ENCODE measurements at places on chromosomes 2 and 18.

- peak; percentile 47 for DNase-seq
These were observed 100.5 kb downstream of the CAPN13 start for GRCh38 chr2:30706534-30707303.

DNA sequence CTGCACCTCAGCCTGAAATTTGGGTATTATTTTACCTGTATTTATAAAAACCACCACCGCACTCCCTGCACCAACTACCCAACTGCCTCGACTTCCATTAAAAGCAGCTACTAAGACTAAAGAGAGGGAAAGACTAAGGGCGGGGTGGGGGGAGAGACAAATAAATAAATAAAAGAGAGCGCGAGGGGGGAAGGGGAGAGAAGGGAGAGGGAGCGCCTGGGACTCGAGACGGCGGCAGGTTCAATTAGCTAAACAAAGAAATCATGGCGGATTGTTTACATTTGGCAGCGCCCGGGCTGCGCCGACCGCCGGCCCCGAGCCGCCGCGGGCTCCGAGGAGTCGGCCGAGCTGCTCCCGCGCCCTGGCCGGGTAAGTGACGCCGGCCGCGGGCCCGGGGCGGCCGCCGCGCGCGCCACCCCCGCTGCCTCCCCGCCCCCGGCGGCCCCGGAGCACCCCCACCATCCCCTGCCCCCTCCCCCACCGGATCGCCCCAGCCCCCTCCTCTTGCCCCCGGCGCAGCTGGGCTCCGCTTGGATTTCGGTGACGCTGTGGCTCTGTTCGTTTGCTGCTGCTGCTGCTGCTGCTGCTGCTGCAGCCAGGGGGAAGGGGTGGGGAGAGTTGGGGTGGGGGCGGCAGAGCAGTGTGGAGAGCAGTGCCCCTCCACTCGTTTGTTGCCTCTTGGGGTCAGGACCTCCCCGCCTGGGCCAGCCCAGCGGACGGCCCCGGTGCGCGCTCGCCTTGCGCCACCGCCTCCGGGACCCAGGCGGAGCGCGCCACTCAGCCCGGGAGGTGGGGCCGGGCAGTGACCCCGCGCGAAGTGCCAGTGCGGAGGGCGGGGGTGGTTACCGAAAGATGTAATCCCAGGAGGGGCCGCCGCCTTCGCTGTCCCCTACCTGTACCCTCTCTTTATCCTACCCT is 187.2 kb upstream of the FANCL start:
- peak; percentile 35 for DNase-seq

GRCh38 chr18:46720092-46720491 is 36.8 kb downstream of the ST8SIA5 start:
- DNase-seq: no peak

GRCh38 chr2:239883326-239884050 is 141.7 kb downstream of the NDUFA10 start:
- no peak for DNase-seq

DNA sequence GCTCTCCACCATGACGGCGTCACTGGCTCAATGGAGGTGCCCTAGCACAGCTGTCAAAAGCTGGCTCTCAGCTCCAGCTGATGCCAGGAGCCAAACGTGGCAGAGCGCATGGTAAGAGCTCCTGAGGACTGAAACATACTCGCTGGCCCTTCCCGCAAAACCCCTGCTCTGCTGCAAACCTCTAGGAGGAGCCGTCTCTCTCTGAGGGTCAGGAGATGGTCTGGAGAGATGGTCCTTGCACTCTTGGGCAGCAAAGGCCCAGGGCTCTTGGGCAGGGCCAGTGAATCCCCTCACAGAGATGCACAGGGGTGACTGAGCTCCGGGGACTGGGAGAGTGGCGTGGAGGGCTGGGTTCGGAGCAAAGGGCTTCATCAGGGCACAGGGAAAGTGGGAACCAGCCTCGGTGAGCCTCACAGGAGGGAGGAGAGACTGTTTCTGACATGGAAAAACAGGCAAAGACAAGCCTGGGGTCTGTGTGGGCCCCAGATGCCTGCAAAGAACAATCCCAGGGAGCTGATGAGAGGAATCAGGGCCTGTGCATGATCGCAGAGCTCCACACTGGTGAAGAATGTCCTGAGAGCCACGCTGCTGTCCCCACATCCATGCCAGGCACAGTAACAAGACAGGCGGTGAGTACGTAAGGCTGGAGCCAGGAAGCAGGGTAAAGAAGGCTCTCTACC is 17.2 kb downstream of the SNORC start:
- no peak for DNase-seq

- no peak for DNase-seq
These were observed 82.8 kb upstream of the DNMT3A start for GRCh38 chr2:25424426-25425028.

DNA sequence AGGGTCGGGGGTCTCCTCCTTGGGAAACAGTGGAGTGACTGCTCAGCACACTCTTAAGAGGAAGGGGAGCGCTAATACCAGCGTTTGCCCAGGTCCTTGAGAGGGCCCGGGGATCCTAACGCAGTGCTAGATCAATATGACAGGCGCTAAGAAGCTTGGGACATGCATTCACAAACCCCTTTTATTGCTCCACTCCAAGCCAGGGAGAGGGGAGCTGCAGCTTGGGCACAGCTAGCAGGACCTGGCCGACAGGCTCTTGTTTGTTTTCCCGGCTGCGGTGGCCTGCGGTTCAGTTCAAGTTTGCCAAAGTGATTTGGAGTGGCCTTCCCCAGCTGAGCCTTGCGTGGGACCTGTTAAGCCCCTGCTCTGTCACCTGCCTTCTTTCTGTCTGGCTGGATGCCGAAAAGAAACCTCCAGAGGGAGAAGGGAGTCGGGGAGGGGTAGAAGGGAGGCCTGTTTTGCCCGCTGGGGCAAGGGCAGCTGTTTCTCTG is 152.1 kb downstream of the GLI2 start:
- DNase-seq: no peak

- DNase-seq: no peak
These were observed 118.3 kb downstream of the MAP3K20 start for GRCh38 chr2:173193925-173194324.

GRCh38 chr2:127818794-127819425 is 7.9 kb upstream of the WDR33 start:
- DNase-seq: no peak

DNA sequence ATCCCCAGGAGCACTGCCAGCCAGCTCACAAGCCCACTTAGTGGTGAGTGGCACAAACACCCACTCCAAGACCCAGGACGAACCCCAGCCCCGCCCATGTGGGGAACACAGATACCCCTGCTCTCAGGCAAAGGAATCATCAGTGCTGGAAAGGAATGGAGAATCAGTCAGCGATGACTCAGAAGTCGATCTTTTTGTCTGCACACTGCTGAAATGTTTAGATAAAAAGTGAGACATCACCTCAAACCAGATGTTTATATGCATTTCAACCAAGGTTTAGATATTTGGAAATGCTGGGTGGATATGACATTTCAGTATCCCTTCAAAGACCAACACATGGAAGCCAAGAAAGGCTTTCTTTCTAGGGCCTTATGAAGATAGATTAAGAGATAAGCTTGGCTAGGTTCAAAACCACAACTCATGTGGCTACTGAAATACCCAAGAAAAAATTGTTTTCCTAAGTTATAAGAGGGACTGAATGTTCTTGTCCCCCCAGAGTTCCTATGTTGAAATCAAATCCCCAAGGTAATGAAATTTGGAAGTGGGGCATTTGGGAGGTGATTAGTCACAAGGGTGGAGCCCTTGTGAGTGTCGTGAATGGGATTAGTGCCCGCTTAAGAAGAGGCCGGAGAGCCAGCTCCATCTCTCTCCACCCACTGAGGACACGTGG is 43.7 kb downstream of the POU3F3 start:
- no peak for DNase-seq

GRCh38 chr18:7754725-7755181 is 187.6 kb downstream of the PTPRM start:
- DNase-seq: no peak

- no peak for DNase-seq
These were observed 177.7 kb upstream of the SMAD2 start for GRCh38 chr18:48108136-48108535.

DNA sequence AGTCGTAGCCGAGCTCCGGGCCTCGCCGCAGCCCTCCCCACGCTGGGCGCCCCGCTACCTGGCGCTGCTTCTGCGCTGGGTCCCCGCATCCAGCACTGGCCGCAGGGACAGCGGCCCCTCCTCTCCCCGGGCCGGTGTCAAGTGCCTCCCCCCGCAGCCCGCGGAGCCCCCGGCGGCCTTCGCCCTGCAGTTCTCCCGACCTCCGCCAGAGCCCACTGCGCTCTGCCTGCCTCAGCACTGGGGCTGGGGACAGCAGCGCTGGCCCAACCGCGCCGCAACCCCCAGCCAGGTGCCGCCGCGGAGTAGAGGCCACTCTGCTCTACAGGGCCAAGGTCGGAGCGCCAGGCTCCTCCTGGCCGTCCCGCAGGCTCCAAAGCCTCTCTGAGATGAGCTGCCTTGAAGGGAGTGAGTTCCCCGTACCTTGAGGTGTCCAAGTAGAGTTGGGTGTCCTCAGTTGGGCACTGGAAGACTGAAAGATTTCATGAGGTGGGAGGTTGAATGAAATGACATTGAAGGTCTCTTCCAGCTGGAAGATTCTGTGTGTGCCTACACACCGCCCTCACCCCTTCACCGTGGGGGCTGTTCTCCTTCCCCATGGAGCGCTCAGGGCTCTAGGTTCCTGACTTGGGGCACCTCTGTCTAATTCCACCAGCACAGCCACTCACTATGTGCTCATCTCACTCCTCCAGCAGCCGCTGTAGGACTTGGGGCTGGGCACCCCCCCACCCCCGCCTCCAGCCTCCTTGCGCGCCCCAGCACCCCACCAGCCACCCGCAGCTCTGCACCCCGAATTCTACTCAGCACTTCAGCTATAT is 854 bp upstream of the DNMT3A start:
- DNase-seq: peak; percentile 71

GRCh38 chr2:149928011-149928410 is 340.4 kb upstream of the MMADHC start:
- DNase-seq: no peak

DNA sequence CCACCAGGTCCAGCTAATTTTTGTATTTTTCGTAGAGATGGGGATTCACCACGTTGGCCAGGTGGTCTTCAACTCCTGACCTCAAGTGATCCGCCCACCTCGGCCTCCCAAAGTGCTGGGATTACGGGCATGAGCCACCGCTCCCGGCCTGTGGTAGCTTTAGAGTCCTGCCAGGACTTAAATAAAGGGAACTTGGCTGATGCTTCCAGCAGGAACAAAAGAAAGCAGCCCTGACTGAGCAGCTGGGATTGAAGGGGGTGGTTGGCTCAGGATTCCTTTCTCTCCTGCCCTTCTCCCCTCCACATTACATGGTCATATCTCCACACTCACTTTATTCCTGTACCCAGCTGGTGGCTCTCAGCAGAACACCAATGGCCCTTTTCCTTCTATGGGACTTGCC is 20.0 kb downstream of the EFHD1 start:
- no peak for DNase-seq

- DNase-seq: no peak
These were observed 114.3 kb downstream of the GCA start for GRCh38 chr2:162458240-162458639.

DNA sequence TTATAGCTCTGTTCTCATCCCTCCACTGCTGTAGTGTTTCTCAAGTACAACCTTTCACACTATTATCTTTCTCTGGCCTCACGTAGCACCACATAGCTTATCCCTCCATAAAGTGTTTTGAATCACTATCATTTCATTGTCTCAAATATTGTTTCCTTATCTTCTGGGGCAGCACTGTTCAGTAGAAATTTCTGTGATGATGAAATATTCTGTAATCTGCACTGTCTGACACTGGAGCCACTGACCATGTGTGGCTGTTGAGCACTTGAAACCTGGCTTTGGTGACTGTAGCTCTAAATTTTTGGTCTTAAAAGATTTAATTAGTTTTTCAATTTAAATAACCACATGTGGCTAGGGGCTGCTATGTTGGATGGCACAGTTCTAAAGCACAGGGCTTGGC is 78.9 kb downstream of the CPS1 start:
- no peak for DNase-seq

DNA sequence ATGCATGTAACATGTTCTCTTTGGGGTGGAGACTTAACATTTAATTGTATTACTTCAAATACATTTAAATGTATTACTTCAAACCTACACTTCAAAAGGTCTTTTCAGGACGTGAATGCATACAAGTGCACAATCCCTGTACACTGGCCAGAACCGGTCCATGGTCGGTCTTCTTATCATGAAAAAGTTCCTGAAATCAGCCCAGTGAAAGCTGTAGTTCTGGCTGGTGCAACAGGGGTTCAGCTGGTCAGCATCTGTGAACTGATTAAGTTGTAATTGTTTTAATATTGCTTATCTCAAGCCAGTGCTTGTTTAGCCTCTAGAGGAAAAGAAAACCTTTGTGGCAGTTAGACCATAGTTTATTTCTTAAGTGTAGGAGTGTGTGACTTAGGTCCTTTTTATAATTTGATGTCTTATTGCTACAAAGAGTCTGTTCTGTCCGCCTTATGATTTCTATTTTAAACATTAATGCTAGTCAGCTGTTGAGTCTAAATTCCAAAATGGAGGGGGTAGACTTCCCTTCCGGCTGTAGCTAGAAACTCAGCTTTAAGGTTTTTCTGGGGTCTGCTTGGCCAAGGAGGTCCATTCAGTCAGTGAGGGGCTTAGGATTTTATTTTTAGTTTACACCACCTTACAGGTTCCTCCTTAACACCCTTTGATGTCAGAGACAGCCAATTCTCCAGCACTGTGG is 768 bp upstream of the CYBRD1 start:
- DNase-seq: no peak

DNA sequence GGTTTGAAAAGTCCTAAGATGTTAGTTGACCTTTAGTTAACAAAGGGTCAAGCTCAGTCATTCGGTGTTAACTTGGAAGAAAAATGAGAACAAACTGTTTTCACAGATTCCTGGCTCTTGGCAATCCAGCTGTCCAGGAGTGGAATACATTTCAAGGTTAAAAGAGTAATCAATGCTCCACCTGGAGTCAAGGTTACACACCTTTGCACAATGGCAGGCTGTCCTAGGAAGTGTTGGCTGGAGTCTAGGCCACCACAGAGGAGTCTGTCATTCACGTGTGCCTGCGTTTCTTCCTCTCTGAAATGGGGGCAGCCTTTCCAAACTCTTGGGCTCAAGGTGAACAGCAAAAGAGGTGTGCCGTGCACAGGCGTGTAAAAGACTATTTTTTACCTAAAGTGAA is 6.3 kb upstream of the ID2 start:
- no peak for DNase-seq

GRCh38 chr18:34707670-34708069 is 2.4 kb upstream of the DTNA start:
- DNase-seq: no peak

GRCh38 chr2:161039071-161039470 is 121.2 kb upstream of the TANK start:
- DNase-seq: no peak

- no peak for DNase-seq
These were observed 143.6 kb downstream of the RTP5 start for GRCh38 chr2:242012956-242013764.

- DNase-seq: no peak
These were observed 21.6 kb upstream of the PDIA6 start for GRCh38 chr2:10834068-10834655.

- no peak for DNase-seq
These were observed 25.1 kb downstream of the SPDYA start for GRCh38 chr2:28835781-28836180.

DNA sequence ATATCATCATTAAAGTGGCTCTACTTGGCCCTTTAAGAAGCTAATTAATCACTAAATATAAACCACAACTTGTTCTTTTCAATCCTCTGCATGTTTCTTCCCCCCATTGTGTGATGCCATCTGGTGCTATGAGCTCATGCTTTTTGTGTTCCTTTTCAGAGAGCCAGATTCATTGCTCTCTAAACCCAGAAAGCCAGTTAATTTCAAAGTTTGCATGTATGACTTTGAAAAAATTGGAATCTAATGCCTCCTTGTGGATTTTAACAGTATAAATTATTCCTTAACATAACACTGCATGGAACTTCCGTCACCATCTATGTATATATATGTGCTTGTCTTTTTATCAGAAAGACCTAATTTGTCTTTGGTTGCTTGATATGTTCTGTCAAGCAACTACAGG is 31.1 kb downstream of the TMEM178A start:
- no peak for DNase-seq
